NCI-H187 (cell line): ENCODE measurements at places on chromosomes 12 and 14.
A peak's percentile ranks its signal among the peaks of the same experiment; 100 is the strongest.

GRCh38 chr12:72272091-72272661 is at the start of gene TRHDE:
TSS of gene TRHDE (plus strand) at chr12:72272370. CDS start at chr12:72272644, 274 bp downstream.
- DNase-seq, result peak; percentile 50

DNA sequence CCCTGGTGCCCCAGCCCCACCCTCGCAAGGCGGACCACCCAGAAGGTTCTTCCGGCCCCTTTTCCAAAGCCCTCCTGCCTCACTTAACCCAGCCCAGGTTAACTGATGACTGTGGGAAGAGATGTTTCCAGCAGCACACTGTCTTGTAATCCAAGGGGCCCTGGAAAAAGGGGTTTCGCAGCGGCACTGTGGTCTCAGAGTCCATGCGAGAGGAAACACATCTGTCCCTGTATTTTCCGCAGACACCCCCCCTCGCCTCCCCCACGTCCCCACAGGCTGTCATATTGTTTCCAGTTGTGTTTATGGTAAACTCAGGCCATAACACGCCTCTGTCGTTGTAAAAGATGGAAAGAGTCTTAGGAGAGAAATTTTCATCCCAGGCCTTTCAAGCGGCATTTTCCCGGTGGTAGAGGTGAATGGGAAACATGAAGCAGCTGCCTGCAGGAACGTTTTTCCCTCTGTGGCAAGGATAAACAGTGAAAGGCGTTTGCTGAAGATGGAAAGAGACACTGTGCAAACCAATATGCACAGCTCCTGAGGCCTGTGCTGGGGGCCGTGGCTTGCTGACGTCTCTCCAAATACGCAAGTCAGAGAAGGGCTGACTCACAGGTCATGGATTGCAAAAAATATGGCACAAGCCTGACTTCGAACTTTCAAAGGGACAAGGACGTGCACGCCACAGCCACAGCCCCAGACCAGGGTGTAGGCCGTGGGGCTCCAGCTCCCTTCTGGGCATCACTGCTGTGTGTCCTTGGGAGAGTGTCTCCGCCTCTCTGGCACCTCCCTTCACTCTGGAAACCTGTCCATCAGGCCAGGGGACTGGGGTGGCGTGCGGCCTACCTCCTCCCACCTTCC is 22.5 kb upstream of the FZD10 start:
- DNase-seq, result no peak

DNA sequence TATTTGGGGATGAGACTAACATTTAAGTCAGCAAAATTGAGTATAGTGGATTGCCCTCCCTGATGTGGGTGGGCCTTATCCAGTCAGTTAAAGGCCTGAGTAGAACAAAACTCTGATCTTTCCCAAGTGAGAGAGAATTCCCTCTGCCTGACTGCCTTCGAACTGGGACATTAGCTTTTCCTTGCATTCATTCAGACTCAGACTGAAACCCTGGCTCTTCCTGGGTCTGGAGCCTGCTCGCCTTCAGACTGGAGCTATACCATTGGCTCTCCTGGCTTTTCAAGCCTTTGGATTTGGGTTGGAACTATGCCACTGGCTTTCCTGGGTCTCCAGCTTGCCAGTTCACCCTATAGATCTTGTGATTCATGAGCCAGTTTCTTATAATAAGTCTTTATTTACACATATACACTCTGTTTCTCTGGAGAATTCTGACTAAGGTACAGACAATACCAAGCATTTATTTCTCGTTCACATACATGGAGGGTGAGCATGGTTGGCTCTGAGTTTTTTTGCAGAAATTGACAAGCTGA is 296.5 kb downstream of the ERC1 start:
- no peak for DNase-seq

DNA sequence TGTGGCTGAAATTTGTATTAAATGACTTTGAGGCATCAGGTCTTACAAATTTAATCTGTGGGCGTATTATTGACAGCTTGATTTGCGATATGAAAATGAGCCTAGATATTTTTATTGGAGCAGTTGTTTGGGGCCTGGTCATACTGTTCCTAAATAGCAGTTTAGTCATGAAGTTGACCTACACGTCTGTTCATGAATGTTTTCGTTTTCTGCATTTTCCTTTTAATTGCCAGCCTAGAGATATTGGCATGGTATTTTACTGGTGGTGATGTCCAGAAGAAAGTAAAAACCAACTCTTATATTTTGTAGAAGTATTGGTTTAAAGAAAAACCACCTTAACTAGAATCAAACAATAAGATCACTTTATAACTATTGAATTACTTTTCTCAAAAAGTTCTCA is 1.8 kb downstream of the EML1 start:
- DNase-seq, result no peak

DNA sequence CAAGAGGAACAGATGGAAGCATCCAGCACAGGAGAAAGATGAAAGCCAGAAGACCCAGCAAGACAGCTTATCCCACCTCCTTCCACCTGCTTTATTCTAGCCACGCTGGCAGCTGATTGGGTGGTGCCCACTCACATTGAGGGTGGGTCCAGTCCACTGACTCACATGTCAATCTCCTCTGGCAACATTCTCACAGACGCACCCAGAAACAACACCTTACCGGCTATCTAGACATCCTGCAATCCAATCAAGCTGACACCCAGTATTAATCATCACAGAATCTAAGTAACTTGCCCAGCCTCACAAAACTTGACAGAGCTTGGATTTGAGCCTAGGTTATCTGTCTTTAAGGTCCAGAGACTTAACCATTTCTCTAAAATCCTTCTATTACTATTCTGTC is 208.9 kb downstream of the PAH start:
- no peak for DNase-seq

DNA sequence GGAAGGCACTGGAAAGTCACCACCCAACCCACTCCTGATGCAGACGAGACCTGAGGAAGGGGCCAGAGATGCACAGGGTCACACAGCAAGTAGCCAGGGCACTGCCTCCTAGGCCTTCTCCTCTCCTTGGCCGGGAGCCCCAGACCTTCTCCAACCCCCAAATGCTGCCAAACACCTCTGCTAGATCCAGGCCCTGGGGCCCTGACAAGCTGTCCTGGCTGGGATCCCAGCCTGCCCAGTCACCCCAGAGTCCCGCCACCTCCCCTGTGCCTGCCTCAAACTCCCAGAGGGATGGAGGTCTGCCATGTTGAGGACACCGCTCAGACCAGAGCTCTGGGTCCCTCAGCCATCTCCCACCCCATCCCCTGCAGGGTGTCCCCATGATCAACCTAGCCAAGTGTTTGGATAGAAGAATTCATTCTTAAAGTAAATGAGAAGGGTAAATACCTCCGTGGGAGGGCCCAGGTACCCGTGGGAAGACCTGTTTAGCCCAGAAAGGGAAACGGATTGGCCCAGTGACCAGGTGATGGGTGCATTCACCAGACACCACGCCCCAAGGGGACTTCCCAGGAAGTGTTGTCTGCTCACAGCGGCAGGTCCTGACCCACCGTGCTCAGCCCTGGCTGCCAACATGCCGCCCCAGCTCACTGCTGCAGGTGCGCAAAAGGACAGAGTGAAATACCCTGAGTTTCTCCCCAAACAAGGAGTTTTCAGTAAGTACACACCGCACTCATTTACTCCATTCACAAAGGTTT is 4.6 kb upstream of the DIO3 start:
- DNase-seq, result no peak

DNA sequence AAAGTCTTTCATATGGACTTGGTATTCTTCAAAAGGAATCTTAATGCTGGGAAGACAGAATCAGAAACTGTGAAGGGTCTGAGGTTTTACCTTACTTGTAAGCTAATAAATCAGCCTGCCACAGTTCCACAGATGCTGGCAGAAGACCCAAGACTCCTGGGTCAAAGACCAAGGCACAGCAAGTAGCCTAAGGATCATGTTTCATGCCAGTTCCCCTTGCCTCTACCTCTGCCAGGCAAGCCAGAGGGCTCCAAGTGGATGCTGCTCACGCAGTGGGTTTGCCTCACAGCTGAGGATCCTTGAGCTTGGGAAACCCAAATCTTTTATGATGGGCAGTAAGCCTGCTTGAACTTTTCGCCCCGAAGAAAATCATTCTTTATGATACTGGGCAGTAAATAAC is 15.2 kb upstream of the RXYLT1 start:
- DNase-seq, result no peak

- DNase-seq, result no peak
Measured at GRCh38 chr12:78081590-78082314, 251.1 kb downstream of the NAV3 start.

- DNase-seq, result no peak
Measured at GRCh38 chr12:131871677-131872076, 22.7 kb upstream of the ULK1 start.

GRCh38 chr12:102144221-102144620 is 24.2 kb downstream of the PARPBP start:
- no peak for DNase-seq

- DNase-seq, result no peak
Measured at GRCh38 chr12:107513184-107513583, 172.4 kb upstream of the PWP1 start.

GRCh38 chr12:76024942-76025600 is 6.5 kb downstream of the PHLDA1 start:
- no peak for DNase-seq

GRCh38 chr12:114921781-114922180 is 237.8 kb upstream of the TBX3 start:
- no peak for DNase-seq

DNA sequence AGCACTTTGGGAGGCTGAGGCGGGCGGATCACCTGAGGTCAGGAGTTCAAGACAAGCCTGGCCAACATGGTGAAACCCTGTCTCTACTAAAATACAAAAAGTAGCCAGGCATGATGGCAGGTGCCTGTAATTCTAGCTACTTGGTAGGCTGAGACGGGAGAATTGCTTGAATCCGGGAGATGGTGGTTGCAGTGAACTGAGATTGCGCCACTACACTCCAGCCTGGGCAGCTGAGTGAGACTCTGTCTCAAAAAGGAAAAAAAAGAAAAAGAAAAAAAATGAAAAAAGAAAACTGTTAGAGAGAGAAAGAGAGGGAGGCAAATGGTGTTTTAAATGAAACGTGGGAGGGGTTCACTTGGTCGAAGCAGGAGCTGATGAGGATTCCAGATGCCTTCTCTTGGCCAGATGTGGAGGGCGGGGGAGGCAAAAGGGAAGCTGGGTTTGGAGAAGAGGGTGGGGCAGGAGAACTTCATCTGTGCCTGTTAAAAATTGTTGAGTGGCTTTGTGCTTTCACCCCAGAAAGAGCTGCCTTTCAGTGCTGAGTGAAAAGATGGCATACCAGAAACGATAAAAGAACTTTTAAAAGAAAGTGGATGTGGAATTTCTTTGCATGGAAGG is 1.1 kb downstream of the EMP1 start:
- no peak for DNase-seq
